Stimulated activated CD4-positive, alpha-beta T cell treated with anti-CD3 and anti-CD28 coated beads, TNF-alpha, amount 100 ng/mL, for 24 hours (primary cell): ENCODE measurements at places on chromosomes 3 and 15.

- no peak for DNase-seq
Observed at GRCh38 chr3:61090389-61091169, 160.7 kb downstream of the FHIT start.

DNA sequence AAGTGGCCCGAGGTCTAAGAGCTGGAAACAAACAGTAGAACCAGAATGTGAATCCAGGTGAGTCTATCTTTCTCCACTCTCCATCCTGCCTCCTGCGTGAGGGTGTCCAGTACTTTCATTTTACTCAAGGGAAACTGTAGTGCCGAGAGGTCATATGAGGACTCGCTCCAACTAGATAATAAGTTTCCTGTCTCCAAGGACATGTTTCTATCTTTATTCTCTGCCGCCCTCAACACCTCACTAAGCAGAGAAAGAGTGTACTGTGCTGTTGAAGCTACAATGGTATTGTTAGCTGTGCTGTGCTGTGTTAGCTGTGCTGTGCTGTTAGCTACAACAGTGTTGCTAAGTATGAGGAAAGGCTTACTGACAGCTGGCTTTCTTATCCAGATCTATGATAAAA is 137.9 kb upstream of the COL8A1 start:
- DNase-seq, result no peak

DNA sequence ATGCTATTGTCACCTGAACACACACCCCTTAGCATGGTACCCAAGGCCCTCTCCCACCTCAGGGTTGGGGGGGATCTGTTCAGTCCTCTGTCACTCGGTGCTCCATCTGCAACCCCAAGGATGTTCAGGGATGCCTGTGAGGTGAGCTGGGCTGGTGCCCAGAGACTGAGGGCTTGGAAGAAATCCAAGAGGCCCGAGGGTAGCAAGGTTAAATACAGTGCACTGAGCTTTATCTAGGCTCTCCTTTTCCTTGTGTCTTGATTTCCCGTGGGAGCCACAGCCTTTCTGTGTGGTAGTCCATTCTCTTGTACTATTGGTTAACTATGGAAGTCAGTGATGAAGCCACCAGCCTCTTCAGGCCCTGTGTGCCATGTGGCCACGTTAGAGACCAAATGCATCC is 18.7 kb upstream of the WNT5A start:
- no peak for DNase-seq

DNA sequence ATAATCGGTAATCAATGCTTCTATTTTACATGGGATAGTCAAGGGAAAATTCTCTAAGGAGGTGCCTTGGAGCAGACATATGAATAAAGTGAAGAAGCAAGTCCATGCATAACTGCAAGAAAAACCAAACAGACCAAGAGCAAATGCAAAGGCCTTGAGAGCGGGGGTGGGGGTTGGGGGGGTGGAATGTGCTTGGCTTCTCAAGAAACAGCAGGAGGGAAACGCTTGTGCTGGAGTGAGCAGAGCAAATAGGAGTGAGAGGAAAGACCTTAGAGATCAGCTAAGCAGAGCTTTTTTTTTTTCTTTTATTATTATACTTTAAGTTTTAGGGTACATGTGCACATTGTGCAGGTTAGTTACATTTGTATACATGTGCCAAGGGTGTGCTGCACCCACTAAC is 260.8 kb downstream of the ARPP21 start:
- no peak for DNase-seq

GRCh38 chr15:51161491-51162220 is 67.0 kb upstream of the TNFAIP8L3 start:
- DNase-seq, result no peak
